GOT3 (cell line): ENCODE measurements at places on chromosomes 1 and 21.

DNA sequence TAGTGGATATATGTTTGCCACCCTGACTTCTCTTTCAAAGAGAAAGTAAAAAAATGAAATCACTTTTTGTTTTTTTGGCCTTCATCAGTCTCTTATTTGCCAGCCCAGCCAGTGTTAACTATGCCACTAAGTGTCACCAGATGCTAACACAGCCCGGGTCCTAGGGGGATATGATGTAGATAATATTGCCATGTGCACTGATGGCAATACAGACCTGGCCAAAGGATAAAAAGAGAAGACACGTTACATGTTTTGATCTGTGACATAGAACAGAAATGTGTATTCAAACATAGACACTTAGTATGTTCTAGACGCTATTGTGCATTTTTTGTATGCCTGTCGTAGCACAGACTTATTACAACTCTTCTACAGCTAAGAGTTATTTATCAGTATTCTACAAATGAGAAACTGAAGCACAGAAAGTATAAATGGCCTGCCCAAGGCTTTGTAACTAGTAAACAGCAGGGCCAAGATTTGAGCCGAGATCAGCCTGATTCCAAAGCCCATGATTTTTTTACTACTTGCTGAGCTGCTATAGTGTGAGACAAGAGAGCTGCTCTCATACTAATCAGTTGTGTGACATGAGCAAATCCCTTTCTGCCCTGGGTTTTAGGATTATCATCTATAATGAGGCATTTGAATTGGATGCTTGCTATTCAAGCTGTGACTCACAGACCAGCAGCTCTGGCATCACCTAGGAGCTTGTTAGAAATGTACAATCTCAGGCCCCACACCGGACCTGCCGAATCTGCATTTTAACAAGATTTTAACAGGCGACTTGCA lies 6.3 kb downstream of the LRRC53 start:
- DNase-seq = no peak

GRCh38 chr1:42146626-42147320 lies 6.4 kb upstream of the GUCA2B start:
- no peak for DNase-seq

DNA sequence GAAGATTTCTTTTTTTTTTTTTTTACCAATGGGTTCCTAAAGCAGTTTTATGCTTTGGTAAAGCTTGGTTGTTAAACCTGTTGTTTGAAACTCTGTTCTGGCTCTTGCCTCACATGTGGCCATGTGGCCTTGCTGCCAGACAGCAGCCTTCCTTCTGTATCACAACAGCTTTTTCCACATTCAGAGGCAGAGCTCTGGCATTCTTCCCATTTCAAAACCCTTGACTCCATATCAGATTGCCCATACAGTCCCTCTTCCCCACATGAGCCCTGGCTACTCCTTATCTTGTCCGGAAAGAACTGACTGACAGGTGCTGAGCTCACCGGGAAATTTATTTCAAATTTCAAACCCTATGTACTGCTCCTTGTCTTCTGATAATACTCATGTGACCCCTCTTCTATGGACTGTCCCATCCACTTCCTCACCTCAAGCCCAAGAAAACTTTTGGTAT lies 38.5 kb upstream of the LAX1 start:
- no peak for DNase-seq

- DNase-seq = no peak
These were observed 58.1 kb upstream of the GCLM start for GRCh38 chr1:93967306-93967705.

DNA sequence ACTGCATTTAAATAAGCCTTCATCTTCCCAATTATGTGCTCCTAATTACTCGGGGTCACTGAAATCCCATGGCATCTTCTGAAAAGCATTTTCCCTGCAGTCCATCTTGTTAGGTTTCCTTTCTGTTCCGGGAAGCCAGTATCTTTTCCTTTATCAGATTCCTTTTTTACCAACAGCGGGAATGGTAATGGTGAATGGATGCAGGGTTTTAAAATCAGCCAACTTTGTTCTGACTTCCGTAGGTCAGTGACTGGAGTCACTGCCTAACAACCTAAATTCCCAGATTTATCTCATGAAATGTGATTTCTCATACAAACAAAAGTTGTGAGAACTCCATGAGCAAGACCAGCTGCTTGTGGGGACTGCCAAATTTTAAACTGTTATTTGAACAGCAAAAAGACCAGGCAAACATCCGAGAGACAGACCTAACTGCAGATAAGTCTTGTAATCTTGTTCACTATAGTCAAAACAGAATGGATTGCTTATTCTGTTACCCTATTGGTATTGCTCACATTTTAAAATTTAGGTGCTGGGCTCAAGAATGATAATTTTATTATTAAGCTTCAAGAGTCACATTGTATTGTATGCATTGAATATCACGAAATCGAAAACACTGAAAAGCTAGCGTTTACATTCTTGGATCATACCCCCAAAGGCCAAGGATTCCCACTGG lies 1.2 kb upstream of the RWDD3 start:
- DNase-seq = no peak

GRCh38 chr1:5811419-5811818 lies 180.8 kb downstream of the NPHP4 start:
- no peak for DNase-seq

GRCh38 chr1:167115655-167116054 lies 21.8 kb downstream of the STYXL2 start:
- DNase-seq = no peak

DNA sequence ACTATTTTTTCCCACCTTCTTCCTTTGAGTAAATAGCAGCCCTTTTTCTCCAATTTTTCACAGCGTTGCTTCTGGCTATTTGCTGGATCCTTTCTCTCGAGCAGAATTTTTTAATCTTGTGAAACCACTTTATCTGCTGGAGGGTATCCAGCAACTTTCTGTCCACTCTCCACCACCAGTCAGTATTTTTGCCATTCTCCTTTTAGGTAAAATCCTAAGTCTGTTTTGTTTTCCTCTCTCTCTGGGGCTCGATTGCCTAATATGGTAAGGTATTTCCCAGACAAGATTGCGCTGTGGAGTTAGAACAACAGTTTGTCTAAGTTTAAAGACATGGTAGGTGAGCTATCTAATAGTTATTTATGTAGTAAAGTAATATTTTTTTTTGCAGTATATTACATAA lies 156.9 kb downstream of the PPP1R12B start:
- DNase-seq = no peak

- DNase-seq = no peak
These were observed 6.9 kb downstream of the USP48 start for GRCh38 chr1:21775985-21776562.

DNA sequence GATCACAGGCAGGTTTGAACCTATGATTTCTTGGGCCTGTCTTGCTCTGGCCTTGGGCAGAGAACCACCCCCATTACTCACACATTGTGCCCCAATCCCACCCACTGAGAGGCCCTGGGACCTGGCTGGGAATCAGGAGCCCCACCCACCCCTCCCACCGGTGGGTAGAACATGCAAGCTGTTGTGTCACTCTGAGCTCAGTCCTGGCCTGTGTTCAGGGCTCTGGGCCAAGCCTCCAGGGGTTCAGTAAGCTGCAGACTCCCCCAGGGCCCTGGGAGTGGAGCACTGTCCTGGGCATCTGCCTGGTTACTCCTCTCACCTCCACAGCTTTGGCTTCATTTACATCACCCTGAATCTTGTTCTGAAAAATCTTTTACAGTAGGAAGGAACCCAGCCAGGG lies 270.5 kb downstream of the RRAGC start:
- no peak for DNase-seq

GRCh38 chr1:159988006-159988405 lies 34.0 kb upstream of the SLAMF9 start:
- no peak for DNase-seq

- DNase-seq = no peak
These were observed 99.1 kb downstream of the DNM3 start for GRCh38 chr1:171940368-171940767.

DNA sequence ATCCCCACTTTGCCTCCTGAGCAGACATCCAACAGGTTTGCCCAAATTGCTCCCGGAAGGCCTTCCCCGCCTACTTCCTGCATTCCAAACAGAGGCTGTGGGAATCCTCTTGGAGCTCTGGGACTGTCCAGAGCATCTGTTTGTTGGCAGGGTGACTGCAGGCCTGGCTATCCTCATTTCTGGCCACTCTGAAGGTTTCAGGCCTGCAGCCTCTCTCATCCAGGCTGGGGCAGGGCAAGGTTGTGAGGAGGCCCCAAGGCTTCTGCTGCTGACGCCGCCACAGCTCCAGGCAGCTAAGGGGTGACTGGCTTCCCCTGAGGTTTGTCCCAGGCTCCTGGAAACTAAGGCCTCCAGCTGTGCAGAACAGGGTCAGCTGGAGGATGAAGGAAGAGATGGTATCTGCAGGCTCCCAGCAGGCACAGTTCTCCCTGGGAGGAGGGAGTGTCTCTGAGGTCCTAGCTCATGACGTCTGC lies 11.3 kb downstream of the CDK18 start:
- DNase-seq = no peak

- no peak for DNase-seq
These were observed 44.1 kb downstream of the SLC5A9 start for GRCh38 chr1:48266576-48266975.

DNA sequence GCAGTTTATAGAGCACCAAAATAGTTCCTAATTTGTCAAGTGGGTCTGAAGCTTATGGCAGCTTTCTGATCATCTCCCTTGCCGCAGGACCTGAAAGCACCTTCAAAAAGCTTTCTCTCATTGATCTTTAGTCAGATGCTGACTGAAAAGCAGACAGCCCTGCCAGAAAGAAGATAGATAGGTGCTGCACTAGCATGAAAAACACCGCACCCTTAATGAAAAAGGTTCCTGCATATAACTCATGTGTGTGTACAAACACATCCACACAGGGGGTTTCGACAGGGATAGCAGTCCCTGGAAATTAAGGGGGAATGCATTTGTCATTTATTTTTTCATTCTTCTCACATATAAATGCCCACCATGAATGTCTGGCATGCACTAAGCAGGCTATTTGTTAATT lies 361.7 kb upstream of the SNX7 start:
- no peak for DNase-seq

DNA sequence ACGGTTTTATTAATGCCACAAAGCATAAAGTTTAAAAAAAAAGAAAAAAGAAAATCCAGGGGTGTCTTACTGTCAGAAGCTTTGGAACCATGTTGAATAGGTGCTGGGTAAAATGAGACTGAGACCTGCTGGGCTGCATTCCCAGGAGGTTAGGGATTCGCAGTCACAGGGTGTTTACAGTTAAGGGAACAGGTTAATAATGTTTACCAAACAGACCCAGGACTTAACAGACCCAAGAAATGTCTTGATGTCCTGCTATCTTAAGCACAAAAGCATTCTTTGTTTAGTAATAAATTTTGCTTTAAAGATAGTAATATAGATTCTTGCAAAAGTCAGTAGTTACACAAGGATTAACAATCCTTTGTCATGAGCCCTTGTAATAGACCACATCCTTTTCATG lies 54.7 kb downstream of the OLFML3 start:
- DNase-seq = no peak

DNA sequence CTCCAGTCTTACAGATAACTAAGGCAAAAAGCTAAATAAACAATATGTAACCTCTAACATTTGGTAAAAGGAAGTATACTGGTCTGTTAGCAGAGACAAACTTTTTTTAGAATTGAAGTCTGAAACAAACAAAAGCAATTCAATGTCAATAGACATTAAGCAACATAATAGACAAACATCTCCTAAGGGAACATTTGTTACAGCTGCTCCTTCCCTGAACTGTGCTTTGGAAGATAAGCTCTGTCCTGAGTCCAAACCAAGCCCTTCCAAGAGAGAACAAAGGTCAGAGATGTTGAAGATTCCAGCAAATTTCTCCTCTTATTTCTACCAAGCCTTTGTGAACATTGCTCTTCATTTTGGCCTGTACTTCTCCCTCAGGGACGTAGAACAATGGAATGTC lies 25.3 kb downstream of the FMO2 start:
- DNase-seq = no peak

GRCh38 chr1:8625491-8625890 lies 191.9 kb downstream of the RERE start:
- DNase-seq = no peak

DNA sequence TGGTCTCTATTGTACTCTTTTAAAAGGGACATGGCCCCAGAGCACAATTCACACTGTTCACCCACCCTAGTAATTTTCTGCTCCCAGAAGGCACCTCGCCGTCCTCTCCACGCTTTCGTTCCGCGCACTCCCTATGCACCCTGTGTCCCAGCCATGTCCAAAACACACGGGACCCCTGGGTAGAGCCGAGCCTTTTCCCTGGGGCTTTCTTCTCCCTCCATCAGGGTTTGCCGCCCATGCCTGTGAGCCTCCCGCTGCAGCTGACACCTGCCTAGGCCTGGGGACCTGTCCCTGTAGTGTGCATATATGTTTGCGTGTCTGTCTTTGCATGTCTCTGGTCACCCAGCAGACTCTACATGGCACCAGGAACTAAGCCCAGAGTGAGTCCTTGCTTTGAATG lies 302.7 kb downstream of the PCP4 start:
- no peak for DNase-seq

DNA sequence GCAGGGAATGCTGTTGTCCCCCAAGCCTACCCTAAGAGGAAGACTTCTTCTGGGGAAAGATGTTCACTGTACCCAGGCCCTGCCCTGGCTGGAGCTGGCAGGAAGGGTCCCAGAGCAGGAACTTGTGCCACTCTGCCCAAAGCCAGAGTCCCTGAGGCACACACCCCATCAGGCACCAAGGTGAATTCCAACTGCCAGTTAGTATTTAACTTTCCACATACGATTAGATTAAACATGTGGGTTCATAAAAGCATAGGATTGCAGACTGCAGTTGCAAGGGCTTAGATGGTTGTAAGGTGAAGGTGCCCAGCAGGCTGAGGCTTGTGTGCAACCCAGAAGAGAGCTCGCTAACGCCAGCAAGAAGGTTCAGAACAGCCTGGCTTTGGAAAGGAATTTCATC lies at the start of gene KCNE2:
Gene KCNE2, plus strand, starts transcription at position 274 of the 400 bp plus-strand sequence. CDS start 6,473 bp downstream, outside the sequence.
- no peak for DNase-seq

GRCh38 chr1:231705806-231706760 lies 79.5 kb downstream of the DISC1 start:
- DNase-seq = no peak

DNA sequence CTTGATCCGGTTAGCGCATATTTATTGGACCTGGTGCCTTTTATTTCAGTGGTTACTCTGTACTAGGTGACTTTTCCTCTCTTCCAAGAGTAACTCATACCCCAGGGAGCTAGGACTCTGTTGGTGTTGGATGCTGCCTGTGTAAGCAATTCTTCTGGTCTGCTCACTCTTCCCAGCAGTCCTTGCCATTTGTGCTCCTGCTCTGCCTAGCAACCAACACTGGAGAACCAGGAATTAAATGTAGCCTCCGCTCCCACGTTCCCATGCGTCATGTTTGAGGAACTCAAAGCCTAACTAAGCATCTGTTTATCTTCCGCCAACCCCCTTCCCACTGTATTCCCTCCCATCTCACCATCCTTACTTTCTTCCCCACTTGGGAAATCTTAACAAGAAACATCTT lies 65.7 kb upstream of the RAVER2 start:
- DNase-seq = no peak

DNA sequence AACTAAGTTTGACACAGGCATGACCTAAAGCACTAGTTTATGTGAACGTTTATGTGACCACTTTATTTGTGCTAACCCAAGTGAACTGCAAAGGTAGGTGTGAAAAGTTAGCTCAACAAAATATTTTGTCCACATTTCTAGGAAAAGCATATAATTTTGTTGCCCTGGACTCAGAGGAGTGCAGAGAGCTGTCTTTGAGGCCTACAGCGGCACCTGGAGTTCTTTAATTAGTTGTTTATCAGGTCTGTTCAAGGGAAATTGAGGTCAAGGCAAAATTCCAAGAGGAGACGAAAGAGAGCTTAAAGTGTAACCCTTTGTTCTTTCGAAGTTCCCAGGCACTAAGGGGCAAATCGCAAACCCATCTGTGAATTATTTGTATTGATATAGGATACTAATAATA lies 1.3 kb downstream of the GIPC2 start:
- no peak for DNase-seq

- no peak for DNase-seq
These were observed 11.6 kb downstream of the NTNG1 start for GRCh38 chr1:107152395-107152794.
